ENCODE measurements at places on chromosomes 3 and 15. TPM values are rescaled to one million over a fixed set of nuclear protein-coding genes. Genes with fewer than 3 reads are reported as not detected.

ADAMTSL3 gene
- not detected for total RNA-seq

CTXN2 gene
- not detected for total RNA-seq

SCAP gene
- 72.8 TPM for total RNA-seq

BCHE gene
- not detected for total RNA-seq

CASR gene
- not detected for total RNA-seq

UTS2B gene
- total RNA-seq: not detected

CCR9 gene
- total RNA-seq: 25.0 TPM

DISP2 gene
- total RNA-seq: 0.05 TPM

LMAN1L gene
- total RNA-seq: not detected

Measured in CD8-positive, alpha-beta T cell (primary cell).